ENCODE measurements at places on chromosomes 16 and 17.
A peak's percentile ranks its signal among the peaks of the same experiment; 100 is the strongest.

GRCh38 chr17:6402258-6402657, 32.7 kb downstream of the AIPL1 start:
- no peak for DNase-seq

DNA sequence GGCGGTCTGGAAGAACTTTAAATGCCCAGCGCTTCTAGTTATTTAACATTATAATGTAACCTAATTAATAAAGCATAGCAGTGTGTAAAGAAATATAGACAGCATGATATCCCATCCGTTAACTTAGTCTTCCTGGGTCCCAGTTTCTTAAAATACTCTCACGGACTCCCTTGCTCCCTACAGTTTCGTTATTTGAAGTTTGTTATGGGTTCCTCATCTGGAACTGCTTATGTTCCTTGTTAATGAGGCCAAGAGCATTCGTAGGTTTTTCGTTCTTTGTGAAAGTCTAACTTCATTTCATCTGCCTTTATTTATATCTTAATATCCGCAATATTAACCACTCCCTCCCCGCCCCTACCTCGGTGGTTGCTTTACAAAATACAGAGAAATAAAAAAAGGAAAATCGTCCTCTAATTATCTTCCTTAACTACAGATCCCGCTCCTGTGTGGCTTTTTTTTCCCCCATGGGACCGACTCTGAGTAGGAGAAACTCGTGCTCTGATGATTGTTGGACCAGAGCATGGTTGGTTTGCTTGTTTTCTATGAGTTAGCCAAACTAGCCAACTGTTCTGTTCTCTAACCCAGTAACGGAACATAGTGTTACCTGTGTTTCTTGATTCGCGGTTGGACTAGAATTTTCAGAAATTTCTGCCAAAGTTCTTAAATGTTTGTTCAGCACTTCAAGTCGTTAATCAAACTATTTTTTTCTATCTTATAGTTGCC, 863 bp downstream of the ADPRM start:
- no peak for DNase-seq

DNA sequence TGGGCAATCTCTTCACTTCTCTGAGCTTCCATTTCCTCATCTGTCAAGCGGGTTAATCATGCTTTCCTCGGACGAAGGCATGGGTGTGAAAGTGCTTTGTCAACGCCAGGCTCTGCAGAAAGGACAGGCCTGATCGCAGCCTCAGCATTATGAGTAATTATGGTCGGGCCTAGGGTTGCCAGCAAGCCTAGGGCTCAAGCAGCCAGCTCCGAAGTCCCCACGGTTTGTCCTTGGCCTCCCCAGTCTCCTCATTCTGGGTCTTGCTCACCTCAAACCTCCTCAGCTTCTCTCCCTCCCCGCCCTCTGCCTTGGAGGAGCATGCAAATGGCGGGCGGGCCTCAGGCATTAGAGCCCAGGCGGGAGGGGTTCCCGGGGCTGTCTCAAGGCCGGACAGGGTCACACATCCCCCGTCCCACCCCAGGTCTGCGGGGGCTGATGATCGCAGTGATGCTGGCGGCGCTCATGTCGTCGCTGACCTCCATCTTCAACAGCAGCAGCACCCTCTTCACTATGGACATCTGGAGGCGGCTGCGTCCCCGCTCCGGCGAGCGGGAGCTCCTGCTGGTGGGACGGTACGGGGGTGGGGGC, 10.2 kb upstream of the FAM83G start:
- DNase-seq, result no peak

GRCh38 chr16:67703626-67704025, 15.5 kb downstream of the GFOD2 start:
- DNase-seq, result no peak

GRCh38 chr17:38589462-38590114, 16.2 kb downstream of the SRCIN1 start:
- DNase-seq, result no peak

DNA sequence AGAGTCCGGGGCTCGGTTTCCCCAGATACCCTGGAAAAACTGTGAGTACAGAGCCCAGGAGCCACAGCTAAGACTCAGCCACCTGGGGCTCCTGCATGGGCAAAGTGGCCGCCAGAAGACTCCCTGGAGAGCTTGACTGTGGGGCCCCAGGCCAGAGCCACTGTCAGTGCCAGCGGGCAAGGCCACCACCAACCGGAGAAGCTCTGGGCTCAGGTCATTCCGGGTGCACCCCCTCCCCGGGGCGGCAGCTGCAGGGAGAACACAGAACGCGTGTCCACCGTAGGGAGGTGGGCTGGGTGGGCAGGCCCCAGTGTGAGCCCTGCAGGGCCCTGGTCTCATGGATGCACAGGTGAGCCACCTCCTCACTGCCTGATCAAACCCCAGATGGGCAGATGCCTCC, 22.3 kb upstream of the RBFOX3 start:
- DNase-seq, result no peak

DNA sequence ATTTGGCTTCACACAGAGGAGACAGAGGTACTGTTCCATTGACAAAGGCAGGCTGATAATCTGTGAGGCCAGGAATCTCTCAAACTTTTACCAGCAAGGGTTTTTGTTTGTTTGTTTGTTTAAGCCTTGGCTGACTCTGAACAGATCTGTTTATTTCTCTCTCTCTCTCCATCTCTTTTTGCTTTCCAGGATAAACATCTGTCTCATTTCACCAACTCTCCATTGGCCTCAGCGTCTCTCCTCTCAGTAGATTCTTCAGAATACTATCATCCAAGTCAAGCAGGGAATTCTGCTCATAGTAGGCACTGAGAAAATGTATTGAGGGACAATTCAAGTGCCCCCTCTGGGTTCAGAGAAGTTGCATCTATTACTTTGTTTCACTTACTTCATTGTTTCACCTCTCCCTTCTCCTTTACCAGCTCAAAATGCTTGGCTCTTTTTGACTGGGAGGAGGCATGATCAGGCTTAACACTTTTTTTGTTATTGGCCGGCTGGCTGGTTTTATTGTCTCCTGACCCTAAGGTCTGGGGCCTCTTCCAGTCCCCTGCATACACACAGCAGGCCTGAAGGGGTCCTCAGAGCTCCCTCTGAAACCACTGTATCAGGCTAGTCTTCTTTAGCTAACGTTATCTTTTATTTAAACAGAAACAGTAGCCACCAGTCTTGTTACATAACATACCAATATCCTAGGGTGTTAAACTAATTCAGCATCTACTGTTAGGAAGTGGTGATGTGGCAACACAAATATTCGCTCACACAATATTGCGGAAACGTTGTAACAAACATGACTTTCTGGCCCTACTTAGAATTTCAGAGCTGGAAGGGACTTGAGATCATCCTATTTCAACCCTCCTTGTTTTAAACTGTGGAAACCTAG, 2.0 kb upstream of the YPEL2 start:
- peak; percentile 64 for DNase-seq

DNA sequence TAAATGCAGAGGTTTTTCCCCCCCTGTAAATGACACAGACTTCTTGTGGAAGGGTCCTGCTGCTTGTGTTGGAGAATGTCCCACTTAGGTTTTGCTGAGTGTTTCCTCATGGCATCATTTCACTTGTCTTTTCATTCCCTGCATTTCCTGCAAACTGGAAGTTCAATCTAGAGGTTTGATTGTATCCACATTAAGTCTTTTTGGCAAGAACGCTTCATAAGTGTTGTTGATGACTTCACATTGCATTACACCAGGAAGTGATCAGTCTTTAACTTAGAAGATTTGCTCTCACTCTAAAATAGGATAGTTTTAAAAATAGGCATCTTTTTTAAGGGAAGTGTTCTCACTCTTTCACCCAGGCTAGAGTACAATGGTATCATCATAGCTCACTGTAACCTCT, 67.2 kb downstream of the RPTOR start:
- no peak for DNase-seq

GRCh38 chr17:82559566-82560251, 40.2 kb downstream of the FOXK2 start:
- no peak for DNase-seq

- no peak for DNase-seq
Measured at GRCh38 chr16:50279504-50279865, 13.1 kb downstream of the ADCY7 start.

DNA sequence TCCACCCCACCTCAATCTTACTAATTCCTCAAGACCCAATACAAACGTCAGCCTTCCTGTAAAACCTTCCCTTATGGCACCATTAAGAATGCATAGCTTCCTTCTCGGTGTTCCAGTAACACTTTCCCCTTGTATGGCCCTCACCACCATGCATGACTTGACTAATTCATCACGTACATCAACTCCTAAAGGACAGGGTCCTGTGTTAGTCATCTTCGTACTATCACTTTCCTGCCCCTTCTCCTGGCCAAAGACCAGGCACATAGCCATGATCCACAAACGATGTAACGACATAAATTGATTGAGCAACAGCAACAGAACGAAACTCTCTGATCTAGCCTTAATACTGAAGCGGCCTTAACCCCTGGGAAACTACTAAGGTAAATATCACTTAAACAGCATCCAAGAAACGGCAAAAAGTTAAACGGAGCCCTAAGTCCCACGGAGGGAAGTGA, 612 bp downstream of the PSMD12 start:
- no peak for DNase-seq

DNA sequence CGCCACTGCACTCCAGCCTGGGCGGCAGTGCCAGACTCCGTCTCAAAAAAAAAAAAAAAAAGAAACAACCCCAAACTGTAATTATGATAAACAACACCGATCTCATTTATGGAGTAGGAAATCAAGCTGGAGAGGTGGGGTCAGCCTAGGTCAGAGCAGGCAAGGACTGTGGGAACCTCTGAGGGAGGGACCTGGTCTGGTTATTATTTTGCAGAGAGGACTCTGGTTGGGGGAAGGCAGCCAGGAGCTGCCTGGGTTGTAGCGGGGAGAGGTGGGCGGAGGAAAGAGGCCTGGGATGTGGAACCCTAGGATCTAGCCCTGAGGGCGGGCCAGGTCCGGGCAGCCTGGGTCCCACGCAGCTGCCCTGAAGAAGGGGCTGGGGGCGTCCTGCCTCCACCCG, 10.9 kb upstream of the HS3ST6 start:
- DNase-seq, result no peak

DNA sequence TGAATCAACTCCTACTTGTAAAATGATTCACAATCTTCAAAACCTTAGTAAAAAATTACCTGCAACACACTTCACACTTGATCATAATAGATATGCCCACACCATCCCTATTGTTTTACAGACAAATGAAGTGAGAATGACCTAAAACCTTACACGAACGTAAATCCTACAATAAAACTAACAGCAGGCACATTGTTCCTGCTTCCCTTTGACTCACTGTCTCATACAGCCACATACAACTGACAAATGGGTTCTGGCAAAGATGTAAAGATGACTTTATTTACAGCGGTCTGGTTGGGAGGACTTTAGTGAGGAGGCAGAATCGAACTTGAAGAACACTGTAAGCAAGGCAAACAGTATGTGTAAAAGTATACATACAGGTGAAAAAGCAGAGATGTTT, 188.7 kb downstream of the MYO1D start:
- DNase-seq, result no peak

- DNase-seq, result no peak
Measured at GRCh38 chr16:12965274-12965804, 63.9 kb downstream of the SHISA9 start.

- DNase-seq, result no peak
Measured at GRCh38 chr17:22435231-22435974, 743.1 kb downstream of the KCNJ18 start.

GRCh38 chr16:67428146-67428731, 2.7 kb upstream of the HSD11B2 start:
- DNase-seq, result no peak

- no peak for DNase-seq
Measured at GRCh38 chr17:7853691-7854038, 1.2 kb upstream of the TMEM88 start.

GRCh38 chr17:79890706-79891105, 51.5 kb upstream of the CBX4 start:
- DNase-seq, result no peak

DNA sequence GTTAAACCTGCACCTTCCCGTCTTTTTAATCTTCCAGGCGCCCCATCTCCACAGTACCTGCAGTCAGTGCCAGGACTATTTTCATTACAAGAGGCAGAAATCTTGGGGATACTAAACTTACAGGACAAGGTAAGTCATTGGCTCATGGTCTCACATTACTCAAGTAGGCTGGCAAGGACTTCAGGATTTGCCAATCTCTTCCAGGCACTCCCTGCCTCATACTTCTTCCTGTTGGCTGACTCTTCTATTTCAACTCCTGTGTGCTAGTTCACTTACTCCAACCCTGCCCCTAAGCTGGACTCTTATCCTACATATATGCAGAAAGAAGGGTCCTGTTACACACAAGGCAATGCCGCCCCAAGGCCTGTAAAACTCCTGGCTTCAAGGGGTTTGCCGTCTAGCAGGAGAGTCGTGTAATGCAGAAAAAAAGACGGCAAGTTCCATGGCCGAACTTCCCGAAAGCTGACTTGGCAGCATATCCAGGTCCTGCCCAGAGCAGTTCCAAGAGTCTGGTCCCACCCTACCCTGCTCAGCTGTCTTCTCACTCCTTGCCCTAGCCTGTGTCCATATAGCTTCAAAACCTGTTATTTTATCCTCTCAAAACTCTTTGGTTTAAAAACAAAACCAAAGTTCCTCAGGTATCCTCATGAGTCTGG, 14.8 kb downstream of the ERN1 start:
- no peak for DNase-seq

- no peak for DNase-seq
Measured at GRCh38 chr16:86307514-86307903, 202.8 kb upstream of the FOXF1 start.

GRCh38 chr16:50208460-50208931, 55.4 kb downstream of the TENT4B start:
- DNase-seq, result no peak

DNA sequence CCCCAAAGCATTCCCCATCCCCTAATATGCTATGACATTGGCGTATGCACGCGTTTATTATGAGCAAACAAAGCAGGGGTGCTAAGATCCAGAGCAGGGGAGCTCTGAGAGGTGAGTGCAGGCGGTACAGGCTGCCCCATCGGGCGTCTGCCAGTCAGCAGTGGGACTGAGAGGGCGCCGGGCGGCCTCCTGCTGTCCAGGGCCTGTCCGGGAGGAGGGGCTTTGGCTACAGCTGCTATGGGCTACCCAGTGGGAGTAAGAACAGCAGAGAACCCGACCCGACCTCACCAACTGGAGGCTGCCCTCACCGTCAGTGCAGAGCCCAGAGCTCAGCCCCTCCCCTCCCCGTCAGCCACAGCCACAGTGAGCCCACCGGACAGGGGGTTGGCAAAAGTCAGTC, 18.5 kb upstream of the AATK start:
- DNase-seq, result no peak

GRCh38 chr16:69089091-69089910, 16.2 kb upstream of the HAS3 start:
- no peak for DNase-seq

DNA sequence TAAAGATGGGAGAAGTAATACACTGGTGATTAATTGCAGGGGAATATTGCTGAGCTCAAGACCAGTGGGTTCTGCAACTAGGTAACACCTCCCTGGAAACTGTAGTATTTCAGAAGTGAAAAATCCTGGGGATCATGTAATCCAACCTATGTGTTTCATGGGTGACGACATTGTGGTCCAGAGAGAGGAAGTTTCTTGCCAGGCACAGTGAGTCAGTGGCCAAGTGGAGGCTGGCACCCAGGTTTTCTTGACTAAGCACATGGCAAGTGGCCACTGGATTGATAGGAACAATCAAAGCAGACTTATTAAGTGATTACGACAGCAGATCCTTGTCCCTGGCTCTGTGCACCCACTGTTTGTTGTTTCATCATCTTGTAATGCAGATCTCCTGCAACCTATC, 14.6 kb upstream of the CIITA start:
- DNase-seq, result peak; percentile 23

- DNase-seq, result no peak
Measured at GRCh38 chr17:67227488-67227887, 17.5 kb downstream of the HELZ start.

All from GM04503 (cell line).